ENCODE measurements at places on chromosomes 13 and 19. TPM values are rescaled to one million over a fixed set of nuclear protein-coding genes. Genes with fewer than 3 reads are reported as not detected.

DNA sequence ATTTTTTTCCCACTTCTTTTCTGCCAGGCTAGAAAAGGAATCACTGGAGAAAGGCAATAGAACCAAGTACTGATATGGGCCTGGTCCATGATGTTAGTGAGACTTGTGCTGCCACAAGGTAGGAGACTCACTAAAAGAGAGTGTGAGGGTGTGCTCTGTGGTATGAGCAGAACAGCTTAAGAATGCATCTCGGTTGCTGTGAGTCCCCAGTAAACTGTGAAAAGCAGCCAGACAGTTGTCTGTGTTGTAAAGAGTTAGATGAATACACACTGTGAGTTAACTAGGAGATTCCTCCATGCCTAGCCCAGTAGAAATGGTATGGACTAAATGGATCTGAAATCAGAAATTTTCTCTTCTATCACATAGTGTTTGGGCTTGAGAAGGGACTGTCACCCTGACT, 1177.3 kb upstream of the MIR17HG start:
- DNase-seq = no peak

GRCh38 chr19:55451965-55452748, 9.1 kb upstream of the SHISA7 start:
- no peak for DNase-seq

GRCh38 chr13:71774863-71775262, 92.1 kb downstream of the DACH1 start:
- DNase-seq = no peak

GRCh38 chr19:27780367-27781075, 1432.4 kb downstream of the UQCRFS1 start:
- DNase-seq = no peak

Gene TMPRSS9
- total RNA-seq = not detected

Gene KLK2
- total RNA-seq = not detected

All from fibroblast of villous mesenchyme (primary cell).